Foreskin keratinocyte (primary cell): ENCODE measurements at places on chromosomes 5 and 9.

- DNase-seq, result no peak
These were observed 30.1 kb upstream of the PRDM12 start for GRCh38 chr9:130634191-130634768.

GRCh38 chr5:142501890-142502289, 177.1 kb upstream of the SPRY4 start:
- no peak for DNase-seq

DNA sequence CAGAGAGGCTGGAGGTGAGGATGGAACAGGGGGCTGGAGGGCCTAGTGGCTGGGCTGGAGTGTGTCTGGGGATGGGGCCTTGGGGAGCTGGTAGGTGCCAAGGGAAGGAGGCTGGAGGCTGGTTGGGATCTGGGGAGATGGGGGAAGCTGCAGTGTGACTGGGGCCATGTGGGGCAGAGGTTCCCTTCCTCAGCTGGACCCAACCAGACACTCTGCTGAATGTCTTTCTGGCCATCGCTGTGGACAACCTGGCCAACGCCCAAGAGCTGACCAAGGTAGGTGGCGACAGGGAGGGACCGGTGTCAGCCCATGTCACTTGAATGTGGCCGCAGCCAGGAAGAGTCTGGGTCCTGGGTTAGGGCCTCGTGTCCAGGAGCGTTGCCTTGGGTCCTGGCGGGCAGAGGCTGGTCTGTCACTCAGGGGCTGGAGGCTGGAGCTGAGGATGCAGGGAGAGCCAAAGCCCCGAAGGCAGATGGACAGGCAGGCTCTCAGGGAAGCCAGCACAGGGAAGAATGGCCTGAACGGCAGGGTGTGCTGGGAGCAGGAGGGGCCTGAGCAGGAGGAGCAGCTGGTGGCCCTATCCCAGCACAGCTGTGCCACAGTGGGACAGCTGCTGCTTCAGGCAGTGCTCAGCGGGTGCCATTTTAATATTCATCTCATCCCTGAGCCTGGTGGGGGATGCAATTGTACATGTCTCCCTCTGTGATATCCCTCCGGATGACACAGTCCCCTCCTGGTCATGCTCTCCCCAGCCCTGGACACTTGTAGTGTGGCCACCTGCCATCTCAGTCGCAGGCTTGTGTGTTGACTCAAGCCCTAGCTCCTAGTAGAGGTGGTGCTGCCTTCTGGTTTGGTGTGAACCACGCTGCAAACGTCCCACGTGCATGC, 132.5 kb downstream of the CACNA1B start:
- no peak for DNase-seq

GRCh38 chr5:93800988-93801811, 59.8 kb upstream of the POU5F2 start:
- peak; percentile 37 for DNase-seq

DNA sequence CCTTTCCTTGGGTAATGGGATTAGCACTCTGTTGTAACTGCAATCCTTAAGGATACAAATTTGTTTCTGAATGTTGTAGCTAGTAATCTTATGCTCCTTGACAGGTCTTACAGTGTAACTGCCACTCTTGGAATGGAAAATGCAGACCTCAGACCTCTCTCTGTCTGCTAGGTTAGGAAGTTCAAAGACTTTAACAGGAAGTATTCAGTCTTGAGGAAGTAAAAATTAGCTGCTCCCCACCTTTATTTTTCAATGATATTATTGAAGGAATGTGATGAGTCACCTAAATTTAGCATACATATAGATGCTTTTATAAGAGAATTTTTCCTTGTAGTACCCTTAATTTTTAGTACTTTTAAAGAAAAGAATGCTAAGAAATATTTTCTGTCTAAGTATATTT, 71.5 kb downstream of the PAM start:
- DNase-seq, result no peak

GRCh38 chr9:130866474-130866965, 30.1 kb downstream of the QRFP start:
- peak; percentile 66 for DNase-seq

GRCh38 chr5:176418251-176418650, 1.9 kb upstream of the CLTB start:
- peak; percentile 98 for DNase-seq

GRCh38 chr5:99590806-99591205, 662.0 kb upstream of the CHD1 start:
- peak; percentile 15 for DNase-seq

DNA sequence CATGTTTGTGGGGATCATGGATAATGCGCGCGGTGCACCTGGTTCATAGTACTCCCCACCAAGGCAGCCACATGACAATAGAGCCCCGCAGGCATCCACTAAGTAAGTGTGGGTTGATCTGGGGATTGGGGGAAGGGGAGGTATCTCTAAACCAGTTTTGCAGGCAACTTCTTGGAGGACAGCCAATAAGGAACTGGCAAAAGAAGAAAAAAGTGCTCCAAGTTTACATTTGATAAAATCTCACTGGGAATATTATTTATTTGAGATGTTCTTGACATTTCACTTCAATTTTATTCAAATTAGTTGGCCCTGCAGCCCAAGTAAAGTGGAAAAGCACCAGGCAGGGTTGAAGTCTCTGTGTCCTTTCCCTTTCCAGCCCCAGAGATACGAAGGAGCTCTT, 8.5 kb downstream of the FBP1 start:
- DNase-seq, result no peak

- DNase-seq, result no peak
These were observed 17.8 kb downstream of the NANS start for GRCh38 chr9:98074115-98074990.

GRCh38 chr9:129720181-129720864, 32.5 kb downstream of the PTGES start:
- no peak for DNase-seq

- DNase-seq, result no peak
These were observed 376.0 kb downstream of the LRRC70 start for GRCh38 chr5:62954578-62954977.

- DNase-seq, result no peak
These were observed 216.1 kb downstream of the MEF2C start for GRCh38 chr5:88666761-88667495.

GRCh38 chr5:9233712-9234111, 312.2 kb downstream of the SEMA5A start:
- DNase-seq, result no peak

DNA sequence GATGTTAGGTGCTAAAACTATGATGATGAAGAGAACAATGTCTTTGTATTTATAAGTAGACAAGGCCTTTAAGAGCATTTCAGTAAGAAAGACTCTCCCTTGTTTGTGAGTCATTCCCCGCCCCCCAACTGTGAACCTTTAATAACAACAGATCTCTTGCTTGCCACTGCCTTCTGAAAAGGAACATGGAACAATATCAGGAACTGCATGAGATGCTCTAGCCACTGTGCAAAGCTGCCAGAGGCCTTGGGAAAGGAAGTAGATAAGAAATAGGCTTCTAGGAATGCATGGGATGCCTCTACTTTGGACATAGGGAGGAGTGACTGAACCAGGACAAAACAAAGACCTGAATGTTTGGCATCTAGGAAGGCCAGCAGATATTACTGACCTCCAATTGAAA, 296.1 kb upstream of the MPDZ start:
- no peak for DNase-seq

DNA sequence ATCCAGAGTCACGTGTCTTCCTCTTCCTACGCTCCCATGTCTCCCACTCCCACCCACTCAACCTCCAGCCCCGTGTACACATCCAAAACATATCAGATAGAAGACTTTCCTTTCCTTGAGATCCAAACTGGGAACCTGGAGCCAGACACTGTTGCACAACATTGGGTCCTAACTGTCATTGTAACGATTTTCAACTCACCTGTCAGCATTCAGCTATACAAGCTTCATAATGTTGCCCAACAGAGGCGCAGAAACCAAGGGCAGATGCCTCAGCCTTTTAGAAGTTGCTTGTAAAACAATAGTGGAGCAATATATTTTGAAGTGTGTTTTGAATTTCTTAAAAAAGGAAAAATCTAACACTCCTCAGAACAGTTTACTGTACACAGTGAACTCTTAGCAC, 84.9 kb upstream of the GLIS3 start:
- no peak for DNase-seq

DNA sequence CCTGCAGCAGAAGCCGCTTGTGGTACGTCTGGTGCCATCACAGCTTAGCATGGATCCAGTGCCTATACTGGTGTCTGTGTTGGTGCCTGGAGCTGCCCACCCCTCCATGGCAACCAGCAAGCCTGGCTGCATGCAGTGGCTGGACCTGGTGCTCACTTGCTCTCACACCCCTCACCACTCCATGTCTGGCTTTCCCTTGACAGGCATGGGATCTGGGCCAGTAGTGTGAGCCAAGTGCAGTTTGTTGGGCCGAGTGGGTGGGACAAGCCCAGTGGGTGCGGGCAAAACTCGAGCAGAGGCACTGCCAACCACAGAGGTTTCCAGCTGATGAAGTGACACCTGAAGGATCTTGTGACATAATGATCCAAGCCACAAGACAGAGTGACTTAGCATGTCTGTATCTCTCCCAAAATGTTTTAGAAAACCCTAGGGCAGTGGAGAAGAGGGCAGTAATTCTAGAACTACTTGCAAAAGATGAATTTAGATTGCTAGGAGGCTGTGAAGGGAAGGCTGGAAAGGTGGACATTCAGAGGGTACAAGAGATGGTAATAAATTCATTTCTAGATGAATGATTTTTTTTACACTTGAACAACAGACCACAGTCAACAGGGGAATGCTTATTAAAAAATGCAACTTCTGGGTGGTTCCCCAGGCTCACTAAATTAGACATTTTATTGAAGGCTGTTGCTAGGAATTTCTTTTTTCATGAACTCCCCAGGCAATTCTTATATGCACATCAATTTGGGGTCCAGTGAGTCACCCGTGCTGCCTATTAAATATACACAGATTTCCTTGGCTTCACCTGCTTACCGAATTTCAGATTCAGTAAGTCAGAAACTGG, 660.3 kb downstream of the TLR4 start:
- DNase-seq, result no peak

DNA sequence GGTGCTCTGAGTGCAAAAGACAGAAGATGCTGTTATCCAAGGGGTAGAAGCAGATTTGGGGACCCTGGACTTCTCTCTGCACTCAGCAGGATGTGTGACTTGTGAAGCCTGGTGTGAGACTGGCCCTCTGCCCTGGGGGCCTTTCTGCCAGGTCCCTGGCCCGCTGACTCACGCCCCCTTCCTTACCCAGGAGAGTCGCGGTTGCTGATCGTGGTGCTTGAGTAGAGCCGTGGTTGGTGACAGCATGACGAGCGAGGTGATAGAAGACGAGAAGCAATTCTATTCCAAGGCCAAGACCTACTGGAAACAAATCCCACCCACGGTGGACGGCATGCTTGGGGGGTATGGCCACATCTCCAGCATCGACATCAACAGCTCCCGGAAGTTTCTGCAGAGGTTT, 6.5 kb downstream of the NTMT1 start:
- DNase-seq, result no peak
